ENCODE measurements at places on chromosomes 2 and 18. TPM values are rescaled to one million over a fixed set of nuclear protein-coding genes. Genes with fewer than 3 reads are reported as not detected.

The LIMS4 gene
- total RNA-seq = not detected

The CCDC121 gene
- 0.85 TPM for total RNA-seq

The CBLN2 gene
- not detected for total RNA-seq

The TGIF1 gene
- 269 TPM for total RNA-seq

The CHPF gene
- 131 TPM for total RNA-seq

The RTP5 gene
- not detected for total RNA-seq

Data from tracheal epithelial cell (primary cell).